Progenitor cell of endocrine pancreas (in vitro differentiated cells): ENCODE measurements at places on chromosomes 4 and X.

GRCh38 chr4:17662694-17663093, 48.3 kb downstream of the MED28 start:
- no peaks in the 10 kb centered on the region for H3K27me3 ChIP-seq
- no peak overlapping the region for H3K27ac ChIP-seq
- no peak for DNase-seq
- no peaks in the 10 kb centered on the region for H3K4me1 ChIP-seq

DNA sequence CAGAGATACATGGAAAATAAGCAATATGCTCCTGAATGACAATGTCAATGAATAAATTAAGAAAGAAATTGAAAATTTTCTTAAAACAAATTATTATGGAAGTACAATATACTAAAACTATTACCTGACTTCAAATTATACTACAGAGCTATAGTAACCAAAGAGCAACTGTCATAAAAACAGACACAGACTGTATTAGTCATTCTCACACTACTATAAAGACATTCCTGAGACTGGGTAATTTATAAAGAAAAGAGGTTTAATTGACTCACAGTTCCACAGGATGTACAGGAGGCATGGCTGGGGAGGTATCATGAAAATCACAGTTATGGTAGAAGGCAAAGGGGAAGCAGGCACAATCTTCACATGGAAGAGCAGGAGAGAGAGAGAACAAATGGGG, 60.0 kb upstream of the CYSLTR1 start:
- H3K4me3 ChIP-seq: no peak overlapping the region
- no peaks in the 10 kb centered on the region for H3K27me3 ChIP-seq
- H3K36me3 ChIP-seq: peaks cover 4% of the 10 kb centered on the region

DNA sequence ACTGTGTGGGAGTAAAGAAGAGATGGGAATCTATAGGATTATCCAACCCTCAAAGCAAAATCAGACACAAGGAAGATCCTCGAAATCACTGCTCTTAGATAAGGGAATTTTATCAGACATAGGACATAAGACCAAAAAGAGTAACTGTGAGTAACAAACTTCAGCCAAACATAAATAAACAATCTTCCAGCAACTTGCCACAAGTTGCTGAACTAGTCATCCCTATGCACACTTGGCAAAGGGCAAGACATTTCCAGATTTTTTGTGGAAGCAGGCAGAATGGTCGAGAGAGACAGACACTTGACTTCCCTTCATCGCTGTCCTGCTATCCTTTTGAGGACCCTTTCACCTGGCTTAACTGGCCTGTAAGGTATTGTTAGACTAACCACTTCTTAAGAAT, 89.6 kb downstream of the KCNIP4 start:
- H3K27me3 ChIP-seq: no peaks in the 10 kb centered on the region
- H3K27ac ChIP-seq: no peak overlapping the region
- H3K36me3 ChIP-seq: no peaks in the 10 kb centered on the region
- H3K4me1 ChIP-seq: no peaks in the 10 kb centered on the region

GRCh38 chr4:72631296-72631695, 62.3 kb upstream of the ADAMTS3 start:
- no peaks in the 10 kb centered on the region for H3K4me1 ChIP-seq
- no peak for DNase-seq
- no peaks in the 10 kb centered on the region for H3K27me3 ChIP-seq

DNA sequence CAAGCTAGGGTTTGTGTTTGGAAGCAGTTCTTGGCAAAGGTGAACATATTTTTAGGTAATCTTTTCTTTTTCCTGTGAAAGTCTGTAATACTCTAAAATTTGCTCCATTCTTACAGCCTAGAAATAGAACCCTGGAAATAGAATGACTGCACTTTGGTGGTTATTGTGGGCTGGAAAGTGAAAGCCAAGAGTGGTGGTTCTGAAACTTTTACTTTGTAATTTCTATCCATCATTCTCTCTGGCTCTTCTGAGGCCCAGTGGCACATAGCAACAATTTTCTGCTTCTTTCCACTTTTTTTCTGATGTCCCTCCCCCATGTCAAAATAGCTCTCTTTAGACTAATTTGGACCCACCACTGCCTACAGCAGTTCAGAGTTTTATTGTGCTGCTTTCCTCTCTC, 300.4 kb upstream of the RPS6KA3 start:
- no peaks in the 10 kb centered on the region for H3K36me3 ChIP-seq
- H3K4me1 ChIP-seq: no peaks in the 10 kb centered on the region
- H3K27me3 ChIP-seq: no peaks in the 10 kb centered on the region
- no peak overlapping the region for H3K4me3 ChIP-seq

DNA sequence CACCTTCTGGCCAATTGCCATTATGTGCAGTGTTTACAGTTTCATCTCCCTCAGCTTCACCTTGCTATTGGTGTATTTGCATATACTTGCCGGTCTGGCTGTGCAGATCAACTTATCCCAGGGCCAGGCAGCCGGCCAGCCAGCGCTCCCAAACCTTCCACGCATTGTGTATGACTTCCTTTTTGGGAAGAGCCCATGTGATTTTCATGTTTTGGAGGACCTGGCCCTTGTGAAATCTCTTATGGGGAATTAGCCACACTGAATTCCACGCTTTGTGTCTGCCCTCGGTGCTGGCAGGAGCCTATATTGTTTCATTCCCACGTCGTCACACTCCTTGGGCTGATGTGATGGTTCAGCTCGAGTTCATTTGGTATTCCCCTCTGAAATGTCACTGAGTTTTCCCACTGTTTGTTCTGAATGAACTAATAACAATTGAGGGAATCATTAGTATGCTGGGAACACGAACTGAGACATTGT, 6.0 kb upstream of the PDLIM3 start:
- DNase-seq: no peak
- H3K4me3 ChIP-seq: no peak overlapping the region
- H3K27me3 ChIP-seq: peaks cover 6% of the 10 kb centered on the region
- no peaks in the 10 kb centered on the region for H3K36me3 ChIP-seq
- H3K4me1 ChIP-seq: no peaks in the 10 kb centered on the region

- no peak for DNase-seq
- H3K36me3 ChIP-seq: no peaks in the 10 kb centered on the region
- H3K27ac ChIP-seq: no peak overlapping the region
Measured at GRCh38 chr4:41590591-41590990, 52.6 kb downstream of the LIMCH1 start.

DNA sequence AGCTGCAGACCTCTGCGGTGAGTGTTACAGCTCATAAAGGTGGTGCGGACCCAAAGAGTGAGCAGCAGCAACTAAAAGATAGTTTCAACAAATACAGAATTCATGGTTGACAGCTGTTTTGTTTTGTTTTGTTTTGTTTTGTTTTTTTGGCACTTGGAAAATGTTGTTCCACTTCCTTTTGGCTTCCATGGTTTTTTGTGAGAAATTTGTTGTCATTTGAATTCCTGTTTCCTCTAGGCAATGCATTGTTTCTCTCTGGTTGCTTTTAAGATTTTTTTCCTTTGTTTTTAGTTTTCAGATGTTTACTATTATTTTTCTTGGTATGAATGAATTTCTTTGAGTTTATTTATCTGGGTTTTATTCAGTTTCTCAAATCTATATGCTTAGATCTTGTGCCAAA, 229.4 kb downstream of the MID1IP1 start:
- no peaks in the 10 kb centered on the region for H3K4me1 ChIP-seq
- H3K27me3 ChIP-seq: no peaks in the 10 kb centered on the region
- H3K36me3 ChIP-seq: peaks cover 3% of the 10 kb centered on the region
- no peak overlapping the region for H3K4me3 ChIP-seq
- DNase-seq: no peak
- H3K27ac ChIP-seq: no peak overlapping the region

- no peaks in the 10 kb centered on the region for H3K36me3 ChIP-seq
- H3K27me3 ChIP-seq: no peaks in the 10 kb centered on the region
- no peak overlapping the region for H3K27ac ChIP-seq
- no peak overlapping the region for H3K4me3 ChIP-seq
- peaks cover 18% of the 10 kb centered on the region for H3K4me1 ChIP-seq
Measured at GRCh38 chr4:161704653-161705052, 459.1 kb downstream of the FSTL5 start.
